Small intestine (tissue), 16 donors: ENCODE measurements at places on chromosomes 4 and X.
A peak's percentile ranks its signal among the peaks of the same experiment; 100 is the strongest.

DNA sequence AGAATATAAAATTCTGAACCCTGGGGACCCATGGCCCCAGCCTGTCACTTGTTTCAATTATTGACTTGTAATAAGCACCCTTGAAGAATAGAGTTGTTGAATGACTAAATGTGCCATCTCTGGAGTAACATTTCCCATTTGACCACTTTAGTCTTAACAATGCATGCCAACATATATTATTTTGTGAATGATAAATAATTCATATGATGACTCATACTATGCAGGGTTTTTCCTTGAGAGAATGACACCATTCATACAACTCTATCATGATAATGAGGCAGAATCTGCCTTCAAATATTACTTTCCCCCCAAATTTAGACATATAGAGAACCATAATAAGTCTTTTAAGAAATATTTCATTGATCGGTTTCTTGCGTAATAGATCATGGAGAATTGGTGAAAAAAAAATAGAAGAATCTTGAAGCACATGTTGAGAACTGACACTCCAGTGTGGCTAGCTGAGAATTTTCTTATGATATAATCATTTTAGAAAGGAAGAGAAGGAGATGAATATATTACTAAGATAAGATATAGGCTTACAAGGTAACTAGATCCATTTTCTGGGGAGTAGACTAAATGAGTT lies 404.5 kb downstream of the GRXCR1 start:
- no peak for DNase-seq

GRCh38 chr4:123480706-123481418 lies 84.3 kb downstream of the SPRY1 start:
- peak; percentile 9 for DNase-seq

DNA sequence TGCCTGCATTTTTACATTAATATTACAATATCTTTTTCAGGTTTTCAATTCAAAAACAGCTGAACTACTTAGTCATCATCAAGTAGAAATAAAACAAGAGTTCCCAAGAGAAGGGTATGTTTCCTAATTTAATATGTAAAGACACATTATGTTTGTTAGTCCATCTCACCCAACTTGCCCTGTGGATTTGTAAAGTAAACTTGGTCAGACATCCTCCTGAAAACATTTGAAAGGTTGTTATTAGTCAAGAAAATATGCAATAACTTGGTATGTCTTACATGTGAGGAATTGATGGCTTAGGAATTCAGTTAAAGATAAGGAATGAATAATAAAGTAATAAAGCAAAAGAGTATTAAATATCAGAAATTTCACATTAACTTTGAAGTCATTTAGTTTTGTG lies 12.2 kb downstream of the GK start:
- DNase-seq, result no peak

GRCh38 chr4:38805530-38806145 lies 1.0 kb upstream of the TLR1 start:
- DNase-seq, result no peak

DNA sequence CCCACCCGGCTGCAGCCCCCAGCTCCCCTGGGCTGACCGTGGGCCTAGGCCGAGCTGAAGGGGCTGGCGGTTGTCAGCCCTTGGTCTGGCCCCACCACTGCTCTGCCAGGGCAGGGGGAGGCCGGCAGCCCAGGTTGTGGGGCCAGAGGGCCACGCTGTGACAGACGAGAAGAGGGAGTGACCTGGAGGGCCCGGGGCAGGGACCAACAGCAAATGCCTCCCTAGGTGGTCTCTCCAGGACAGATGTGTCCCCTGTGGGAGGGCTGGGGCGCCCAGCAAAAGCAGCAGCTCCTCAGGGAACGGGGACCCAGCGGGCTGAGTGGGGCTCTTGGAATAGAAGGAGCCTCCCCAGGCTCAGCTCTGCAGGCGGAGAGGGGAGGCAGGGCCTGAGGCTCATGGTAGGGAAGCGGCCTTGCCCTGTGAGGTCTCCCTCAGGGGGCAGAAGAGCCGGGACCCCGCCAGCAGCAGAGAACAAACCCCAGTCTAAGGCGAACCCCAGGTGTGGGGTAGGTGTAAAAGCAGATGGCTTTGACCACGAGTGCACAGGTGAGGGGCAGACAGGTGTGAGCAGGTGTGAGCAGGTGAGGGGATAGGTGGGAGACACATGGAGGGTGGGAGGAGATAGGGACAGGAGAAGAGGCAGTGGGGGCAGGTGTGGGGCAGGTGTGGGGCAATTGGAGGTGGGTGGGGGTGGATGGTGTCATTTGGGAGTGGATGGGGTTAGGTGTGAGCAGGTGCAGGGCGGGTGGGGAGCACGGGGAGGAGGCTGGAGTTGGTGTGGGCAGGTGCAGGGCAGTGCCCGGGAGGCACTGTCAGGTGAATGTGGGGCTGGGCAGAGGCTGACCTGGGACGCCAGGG lies 34.1 kb upstream of the SPON2 start:
- no peak for DNase-seq

DNA sequence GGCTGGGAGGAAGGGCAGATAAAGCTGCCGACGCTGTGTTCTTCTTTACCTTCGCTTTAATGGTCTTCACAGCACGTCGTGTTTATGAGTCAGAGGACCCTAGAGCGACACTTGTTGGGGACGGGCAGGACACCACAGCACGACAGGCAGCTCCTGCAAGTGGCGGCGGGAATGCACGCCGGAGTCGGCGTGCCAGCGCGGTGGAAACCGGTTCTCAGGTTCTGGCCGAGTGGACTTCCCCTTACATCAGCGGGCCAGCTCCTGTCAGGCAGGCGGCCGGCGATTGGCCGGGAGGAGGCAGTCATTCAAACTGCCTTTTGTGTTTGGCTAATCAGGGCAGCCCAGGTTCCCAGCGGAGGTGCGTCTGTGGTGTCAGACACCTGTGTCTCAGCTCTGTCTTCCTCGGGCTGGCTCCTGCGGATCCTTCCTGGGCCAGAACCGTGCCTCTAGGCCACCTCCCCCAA lies 150.9 kb downstream of the SHROOM3 start:
- DNase-seq, result peak; percentile 97

DNA sequence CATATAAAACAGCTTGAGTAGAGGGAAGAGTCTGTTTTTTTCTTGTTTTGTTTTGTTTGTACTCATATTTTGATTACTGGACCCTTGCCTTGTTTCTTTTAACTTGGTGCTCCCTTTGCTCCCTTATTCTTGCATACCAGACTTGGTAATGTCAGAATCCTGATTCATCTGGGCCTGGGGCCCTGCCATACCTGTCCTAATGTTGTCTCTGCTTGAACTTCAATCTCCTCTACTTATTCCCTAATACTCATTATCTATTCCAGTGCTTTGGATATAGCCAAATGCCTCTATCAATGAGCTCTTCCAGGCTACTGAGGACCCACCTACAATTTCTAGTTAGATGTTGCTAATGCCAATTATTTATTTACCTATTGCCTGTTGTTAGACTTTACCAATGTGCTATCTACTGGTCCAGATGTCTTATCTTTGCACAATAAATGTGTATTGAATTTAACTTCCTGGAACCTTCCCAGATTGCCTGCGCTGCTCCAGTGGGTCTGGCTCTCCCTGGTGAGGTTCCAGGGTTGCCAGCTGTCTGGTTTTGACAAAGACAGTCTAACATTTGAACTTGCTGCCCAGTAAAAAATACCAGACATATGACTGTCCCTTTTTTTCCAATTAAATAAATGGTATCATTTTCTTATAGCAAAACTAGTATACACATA lies 64.4 kb upstream of the ACSL4 start:
- no peak for DNase-seq

DNA sequence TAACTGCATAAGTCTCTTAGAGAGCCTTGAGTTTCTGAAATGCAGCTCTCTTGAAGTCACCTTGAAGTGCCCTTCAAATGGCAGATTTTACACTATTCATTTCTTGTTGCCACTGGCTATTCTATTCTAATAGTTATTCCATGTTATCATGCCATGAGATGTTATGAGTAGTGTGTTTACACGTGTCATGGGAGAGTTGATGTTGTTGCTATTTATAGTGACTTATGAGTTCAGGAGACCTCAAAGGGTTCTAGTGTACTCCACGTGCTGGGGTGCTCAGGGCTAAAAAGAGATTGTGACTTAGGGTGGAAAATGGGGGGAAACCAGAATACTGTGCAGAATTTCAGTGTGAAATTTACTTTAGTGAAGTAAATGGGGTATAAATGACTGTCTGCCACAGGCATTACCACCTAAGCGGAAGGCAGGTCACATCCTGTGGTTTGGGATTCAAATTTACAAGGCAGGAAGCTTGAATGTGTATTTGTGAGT lies 77.1 kb upstream of the SLC4A4 start:
- DNase-seq, result no peak

GRCh38 chr4:161448550-161449180 lies 715.1 kb downstream of the FSTL5 start:
- no peak for DNase-seq

DNA sequence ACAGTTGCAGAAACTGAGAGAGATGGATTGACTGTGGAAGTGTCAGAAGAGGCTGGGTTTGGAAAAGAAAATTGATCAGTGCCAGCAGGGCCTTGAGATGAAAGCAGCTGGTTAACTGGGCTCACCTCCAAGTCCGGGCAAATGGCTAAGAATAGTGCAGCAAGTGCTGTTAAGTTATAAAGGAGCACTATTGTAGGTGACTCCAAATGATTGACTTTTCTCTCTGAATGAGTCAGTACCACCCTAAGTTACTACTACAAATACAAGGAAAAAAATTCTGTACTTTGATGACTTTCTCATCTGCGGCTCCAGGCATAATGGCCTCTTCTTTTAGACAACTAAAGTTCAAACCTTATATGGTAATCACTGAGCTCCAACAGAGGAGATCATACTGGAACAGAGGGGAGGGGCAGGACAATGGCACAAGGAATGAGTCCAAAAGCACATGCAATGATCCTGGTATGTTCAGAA lies 733.4 kb upstream of the INTU start:
- no peak for DNase-seq

DNA sequence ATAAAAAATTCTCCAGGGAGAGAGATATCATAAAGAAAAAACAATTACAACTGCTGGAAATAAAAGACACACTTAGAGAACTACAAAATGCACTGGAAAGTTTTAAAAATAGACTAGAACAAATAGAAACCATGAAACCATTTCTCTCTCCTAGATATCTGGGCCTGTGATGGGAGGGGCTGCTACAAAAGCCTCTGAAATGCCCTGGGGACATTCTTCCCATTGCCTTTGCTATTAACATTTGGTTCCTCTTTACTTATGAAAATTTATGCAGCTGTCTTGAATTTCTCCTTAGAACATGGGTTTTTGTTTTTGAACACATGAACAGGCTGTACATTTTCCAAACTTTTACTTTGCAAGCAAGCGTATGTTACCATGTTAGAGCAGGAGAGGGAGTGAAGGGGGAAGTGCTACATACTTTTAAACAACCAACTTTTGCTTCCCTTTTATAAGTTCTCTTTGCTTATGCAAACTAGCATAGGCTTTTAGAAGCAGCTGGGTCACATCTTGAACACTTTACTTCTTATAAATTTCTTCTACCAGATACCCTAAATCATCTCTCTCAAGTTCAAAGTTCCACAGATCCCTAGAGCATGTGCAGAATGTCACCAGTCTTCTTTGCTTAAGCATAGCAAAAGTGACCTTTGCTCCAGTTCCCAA lies 47.9 kb upstream of the PACRGL start:
- DNase-seq, result no peak

GRCh38 chr4:82462415-82462831 lies 32.0 kb downstream of the ENOPH1 start:
- peak; percentile 86 for DNase-seq

DNA sequence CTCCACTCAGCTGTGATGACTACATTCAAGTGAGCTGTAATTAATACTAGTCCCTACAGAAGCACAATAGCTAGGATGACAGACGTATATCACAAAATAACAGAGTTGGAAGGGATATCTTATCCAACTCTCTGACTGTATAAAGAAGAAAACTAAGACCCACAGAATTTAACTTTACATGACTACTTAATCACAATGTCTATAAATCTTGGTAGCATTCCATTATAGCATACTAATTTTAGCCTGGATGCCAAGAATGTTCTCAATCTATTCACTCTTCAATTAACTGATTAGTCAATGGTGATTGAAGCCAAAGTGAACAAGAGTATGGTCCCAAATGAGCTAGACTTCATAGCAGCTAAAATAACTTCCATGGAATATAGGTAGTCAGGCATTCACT lies 31.2 kb downstream of the RPS6KA6 start:
- no peak for DNase-seq

DNA sequence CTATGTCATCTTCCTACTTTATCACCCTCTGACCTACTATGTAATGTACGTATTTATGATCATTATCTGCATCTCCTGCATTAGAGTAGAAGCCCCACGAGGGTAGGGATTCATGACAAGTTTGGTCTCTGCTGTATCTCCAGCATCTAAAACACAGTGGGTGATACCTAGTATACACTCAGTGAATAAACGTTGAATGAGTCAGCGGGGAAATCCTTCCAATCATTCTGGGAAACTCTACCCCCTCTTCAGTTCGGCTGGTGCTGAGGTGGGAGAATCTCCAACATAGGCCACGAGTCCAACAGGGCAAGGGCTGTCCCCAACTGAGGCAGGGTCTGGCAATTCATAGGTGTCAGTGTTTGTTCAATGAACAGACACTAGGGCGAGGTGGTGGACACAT lies 74.4 kb upstream of the EFNB1 start:
- no peak for DNase-seq

DNA sequence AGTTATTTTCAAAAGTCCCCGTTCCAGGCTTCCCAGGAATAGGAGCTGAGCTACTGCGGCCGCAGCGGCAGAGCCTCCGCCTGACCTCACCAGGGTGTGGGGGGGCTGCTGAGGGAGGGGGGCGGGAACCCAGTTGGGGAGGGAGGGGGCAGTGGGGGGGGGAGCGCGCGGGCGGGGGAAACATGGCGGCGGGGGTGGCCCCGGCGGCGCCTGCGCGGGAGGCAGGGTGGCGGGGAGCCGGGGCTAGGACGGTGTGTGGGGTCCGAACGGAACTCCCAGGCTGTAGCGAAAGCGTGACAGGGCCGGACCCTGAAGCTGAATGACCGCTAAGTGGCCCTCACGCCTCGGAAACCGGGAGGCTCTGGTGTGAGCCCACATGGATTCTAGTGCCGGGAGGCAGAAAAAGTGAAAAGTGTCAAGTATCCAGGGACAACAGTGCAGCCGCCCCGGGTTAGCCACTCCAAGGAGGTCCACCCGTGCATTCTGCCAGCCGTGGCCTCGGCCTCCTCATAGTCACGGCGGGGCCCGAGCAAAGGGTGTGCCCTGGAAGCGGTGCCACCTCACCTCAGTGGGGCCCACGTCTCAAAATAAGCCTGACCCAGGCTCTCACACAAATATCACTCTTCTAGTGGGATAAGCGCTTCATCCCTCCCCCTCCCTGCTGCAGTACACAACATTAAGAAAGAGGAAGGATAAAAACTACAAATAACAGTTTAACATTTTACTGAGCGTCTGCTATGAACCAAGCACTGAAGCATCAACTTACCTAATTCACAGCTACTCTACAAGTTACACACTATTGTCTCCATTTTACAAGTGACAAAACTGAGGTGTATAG lies at the start of gene KLHL13:
TSS of gene KLHL13 (minus strand) at position 98 of the 838 bp plus-strand sequence. CDS start 88,337 bp downstream, outside the sequence.
- DNase-seq, result peak; percentile 58
